ENCODE measurements at places on chromosomes 2 and 18. TPM values are rescaled to one million over a fixed set of nuclear protein-coding genes. Genes with fewer than 3 reads are reported as not detected.

DNA sequence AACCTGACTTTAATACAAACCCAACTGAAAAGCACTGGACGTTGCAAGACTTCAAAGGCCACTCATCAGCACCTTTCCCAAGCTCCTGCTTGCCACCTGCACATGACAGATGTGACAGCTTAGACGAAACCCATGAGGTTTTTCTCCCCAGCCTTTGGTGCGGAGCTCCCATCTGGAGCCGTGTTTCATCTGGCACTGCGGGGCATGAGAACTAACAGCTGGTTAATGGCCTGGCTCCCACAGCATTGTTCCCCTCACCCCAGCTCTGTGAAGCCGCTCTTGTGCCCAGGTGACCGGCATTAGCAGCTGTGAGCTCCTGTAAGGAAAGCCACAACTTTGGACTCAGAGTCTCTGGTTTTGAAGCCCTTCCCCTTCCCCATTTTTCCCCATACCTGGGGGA is 50.9 kb downstream of the GALR1 start:
- no peaks in the 10 kb centered on the region for H3K36me3 ChIP-seq
- no peak for DNase-seq
- H3K4me1 ChIP-seq = no peaks in the 10 kb centered on the region
- no peak overlapping the region for H3K27ac ChIP-seq
- H3K4me3 ChIP-seq = no peak overlapping the region

- H3K4me3 ChIP-seq = no peak overlapping the region
- H3K27ac ChIP-seq = no peak overlapping the region
Observed at GRCh38 chr2:60936757-60937156, 55.4 kb downstream of the REL start.

GRCh38 chr18:58309610-58310239 is 265.7 kb downstream of the NEDD4L start:
- H3K4me1 ChIP-seq = peaks cover 65% of the 10 kb centered on the region
- peak overlapping the region; percentile 80 for H3K27ac ChIP-seq
- no peaks in the 10 kb centered on the region for H3K36me3 ChIP-seq

Gene FZD7
- 7.8 TPM for total RNA-seq

Gene VWA3B
- 4.9 TPM for total RNA-seq

All from stomach (tissue), 19 donors.